ENCODE measurements at places on chromosomes 3 and 15. TPM values are rescaled to one million over a fixed set of nuclear protein-coding genes. Genes with fewer than 3 reads are reported as not detected.

DNA sequence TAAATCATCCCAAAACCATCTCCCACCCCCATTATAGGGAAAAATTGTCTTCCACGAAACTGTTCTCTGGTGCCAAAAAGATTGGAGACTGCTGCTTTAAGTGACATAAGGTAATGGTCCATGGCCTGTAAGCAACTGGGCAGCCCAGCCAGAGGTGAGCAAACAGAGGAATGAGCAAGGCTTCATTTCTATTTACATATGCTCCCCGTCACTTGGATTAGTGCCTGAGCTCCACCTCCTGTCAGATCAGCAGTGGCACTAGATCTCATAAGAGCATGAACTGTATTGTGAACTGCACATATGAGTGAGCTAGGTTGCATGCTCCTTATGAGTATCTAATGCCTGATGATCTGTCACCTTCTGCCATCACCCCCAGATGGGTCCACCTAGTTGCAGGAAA, 1159.8 kb upstream of the ALCAM start:
- no peaks in the 10 kb centered on the region for H3K27me3 ChIP-seq
- no peaks in the 10 kb centered on the region for H3K4me1 ChIP-seq
- no peak for DNase-seq
- H3K36me3 ChIP-seq: no peaks in the 10 kb centered on the region
- no peak overlapping the region for H3K27ac ChIP-seq

GRCh38 chr3:126155819-126156218, 24.6 kb downstream of the ALDH1L1 start:
- H3K4me3 ChIP-seq: no peak overlapping the region
- no peak overlapping the region for H3K27ac ChIP-seq
- H3K4me1 ChIP-seq: no peaks in the 10 kb centered on the region
- no peaks in the 10 kb centered on the region for H3K36me3 ChIP-seq

- no peaks in the 10 kb centered on the region for H3K36me3 ChIP-seq
- no peak overlapping the region for H3K4me3 ChIP-seq
- H3K27ac ChIP-seq: no peak overlapping the region
- no peak for DNase-seq
- H3K4me1 ChIP-seq: no peaks in the 10 kb centered on the region
- peaks cover 20% of the 10 kb centered on the region for H3K27me3 ChIP-seq
Observed at GRCh38 chr3:150912501-150912900, 7.3 kb upstream of the MINDY4B start.

GRCh38 chr3:100781301-100781700, 72.0 kb downstream of the TFG start:
- H3K4me1 ChIP-seq: peaks cover 30% of the 10 kb centered on the region
- no peak overlapping the region for H3K27ac ChIP-seq
- H3K4me3 ChIP-seq: no peak overlapping the region
- H3K36me3 ChIP-seq: no peaks in the 10 kb centered on the region
- no peaks in the 10 kb centered on the region for H3K27me3 ChIP-seq
- DNase-seq: peak; percentile 72

- peak; percentile 68 for DNase-seq
- no peak overlapping the region for H3K4me3 ChIP-seq
- H3K27me3 ChIP-seq: no peaks in the 10 kb centered on the region
- peaks cover 42% of the 10 kb centered on the region for H3K4me1 ChIP-seq
Observed at GRCh38 chr3:29697989-29698388, 417.1 kb downstream of the RBMS3 start.

- no peak overlapping the region for H3K27ac ChIP-seq
- no peaks in the 10 kb centered on the region for H3K4me1 ChIP-seq
- no peaks in the 10 kb centered on the region for H3K36me3 ChIP-seq
Observed at GRCh38 chr3:185950728-185951127, 12.9 kb upstream of the TRA2B start.

GRCh38 chr15:81291916-81292522, 31.9 kb downstream of the STARD5 start:
- no peak overlapping the region for H3K4me3 ChIP-seq
- no peak for DNase-seq
- H3K36me3 ChIP-seq: no peaks in the 10 kb centered on the region

GRCh38 chr15:50044904-50045303, 74.1 kb downstream of the ATP8B4 start:
- no peaks in the 10 kb centered on the region for H3K27me3 ChIP-seq
- no peaks in the 10 kb centered on the region for H3K36me3 ChIP-seq
- H3K4me3 ChIP-seq: no peak overlapping the region
- H3K4me1 ChIP-seq: no peaks in the 10 kb centered on the region

GRCh38 chr3:170089862-170090600, 52.2 kb downstream of the GPR160 start:
- H3K36me3 ChIP-seq: peaks cover 18% of the 10 kb centered on the region
- H3K27me3 ChIP-seq: no peaks in the 10 kb centered on the region
- no peak overlapping the region for H3K27ac ChIP-seq
- no peak for DNase-seq
- no peaks in the 10 kb centered on the region for H3K4me1 ChIP-seq
- no peak overlapping the region for H3K4me3 ChIP-seq

GRCh38 chr3:64240396-64240795, 15.1 kb upstream of the PRICKLE2 start:
- H3K4me3 ChIP-seq: no peak overlapping the region
- peaks cover 5% of the 10 kb centered on the region for H3K36me3 ChIP-seq
- DNase-seq: no peak
- H3K27me3 ChIP-seq: no peaks in the 10 kb centered on the region

- H3K27me3 ChIP-seq: no peaks in the 10 kb centered on the region
- no peak overlapping the region for H3K4me3 ChIP-seq
- no peak for DNase-seq
- H3K36me3 ChIP-seq: no peaks in the 10 kb centered on the region
- no peak overlapping the region for H3K27ac ChIP-seq
Observed at GRCh38 chr3:79339846-79340245, 428.0 kb downstream of the ROBO1 start.

DNA sequence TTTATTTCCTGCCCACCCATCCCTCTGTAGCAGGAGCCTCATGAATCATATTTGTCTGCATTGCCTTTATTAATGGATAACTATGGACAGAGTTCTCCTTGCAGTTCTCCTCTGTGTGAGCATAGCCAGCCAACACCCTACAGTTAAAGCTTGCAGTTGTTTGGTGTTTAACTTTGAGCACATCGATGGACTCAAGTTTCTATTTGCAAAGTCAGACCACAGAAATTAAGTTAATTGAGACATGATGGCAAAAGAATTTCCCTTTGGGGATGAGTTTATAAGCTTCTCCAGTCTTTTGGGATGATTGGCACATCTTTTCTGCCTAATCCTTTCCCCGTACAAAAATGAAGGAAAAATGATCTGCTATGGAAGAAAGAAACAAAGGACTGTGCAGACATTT, 398.9 kb upstream of the THBS1 start:
- H3K27ac ChIP-seq: no peak overlapping the region
- DNase-seq: no peak
- peaks cover 11% of the 10 kb centered on the region for H3K4me1 ChIP-seq

- no peaks in the 10 kb centered on the region for H3K27me3 ChIP-seq
- no peak overlapping the region for H3K4me3 ChIP-seq
- DNase-seq: peak; percentile 10
- H3K36me3 ChIP-seq: no peaks in the 10 kb centered on the region
- no peak overlapping the region for H3K27ac ChIP-seq
Observed at GRCh38 chr3:87298111-87298718, 21.8 kb upstream of the POU1F1 start.

DNA sequence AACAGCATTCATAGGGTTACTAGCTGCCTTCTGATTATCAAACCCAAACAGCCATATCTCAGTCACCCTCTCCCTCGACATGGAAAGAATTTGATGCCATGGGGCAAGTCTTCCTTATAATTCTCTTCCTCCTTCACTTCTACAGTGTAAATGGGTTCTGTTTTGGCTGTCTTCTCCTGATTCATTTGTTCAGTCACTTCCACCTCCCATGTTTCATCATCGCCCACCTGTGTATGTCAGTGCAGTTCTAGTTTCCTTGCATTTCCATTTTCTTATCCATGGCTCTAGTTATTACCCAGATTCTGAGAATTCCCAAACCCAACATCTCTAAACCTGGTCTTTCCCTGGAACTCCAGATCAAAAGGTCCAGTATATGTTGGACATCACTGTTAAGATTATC, 41.0 kb downstream of the RIOX2 start:
- no peaks in the 10 kb centered on the region for H3K27me3 ChIP-seq
- H3K36me3 ChIP-seq: peaks cover 5% of the 10 kb centered on the region
- DNase-seq: no peak
- no peak overlapping the region for H3K4me3 ChIP-seq

The IL5RA gene
- total RNA-seq: not detected

The SLITRK3 gene
- not detected for total RNA-seq

The APOD gene
- total RNA-seq: not detected

The KBTBD12 gene
- total RNA-seq: not detected

The SLC28A2 gene
- not detected for total RNA-seq

The SAMD7 gene
- total RNA-seq: not detected

The EXOSC7 gene
- 38.6 TPM for total RNA-seq

All from astrocyte (in vitro differentiated cells and primary cell).